ENCODE measurements at places on chromosomes 2 and 18.

DNA sequence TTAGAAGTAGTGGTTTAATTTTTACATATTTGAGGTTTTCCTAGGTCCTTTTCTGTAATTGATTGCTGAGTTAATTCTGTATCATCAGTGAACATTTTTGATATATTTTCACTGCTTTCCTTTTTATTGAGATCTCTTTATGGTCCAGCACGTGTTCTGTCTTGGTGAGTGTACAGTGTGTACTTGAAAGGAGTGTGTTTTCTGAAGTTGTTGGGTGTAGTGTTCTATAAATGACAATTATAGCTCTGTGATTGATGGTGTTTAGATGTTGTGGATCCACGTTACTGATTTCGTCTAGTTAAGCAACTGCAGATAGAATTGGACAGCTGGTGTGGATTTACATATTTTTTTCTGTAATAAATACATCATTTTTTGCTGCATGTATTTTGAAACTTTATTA lies 32.7 kb downstream of the AGFG1 start:
- DNase-seq: no peak

DNA sequence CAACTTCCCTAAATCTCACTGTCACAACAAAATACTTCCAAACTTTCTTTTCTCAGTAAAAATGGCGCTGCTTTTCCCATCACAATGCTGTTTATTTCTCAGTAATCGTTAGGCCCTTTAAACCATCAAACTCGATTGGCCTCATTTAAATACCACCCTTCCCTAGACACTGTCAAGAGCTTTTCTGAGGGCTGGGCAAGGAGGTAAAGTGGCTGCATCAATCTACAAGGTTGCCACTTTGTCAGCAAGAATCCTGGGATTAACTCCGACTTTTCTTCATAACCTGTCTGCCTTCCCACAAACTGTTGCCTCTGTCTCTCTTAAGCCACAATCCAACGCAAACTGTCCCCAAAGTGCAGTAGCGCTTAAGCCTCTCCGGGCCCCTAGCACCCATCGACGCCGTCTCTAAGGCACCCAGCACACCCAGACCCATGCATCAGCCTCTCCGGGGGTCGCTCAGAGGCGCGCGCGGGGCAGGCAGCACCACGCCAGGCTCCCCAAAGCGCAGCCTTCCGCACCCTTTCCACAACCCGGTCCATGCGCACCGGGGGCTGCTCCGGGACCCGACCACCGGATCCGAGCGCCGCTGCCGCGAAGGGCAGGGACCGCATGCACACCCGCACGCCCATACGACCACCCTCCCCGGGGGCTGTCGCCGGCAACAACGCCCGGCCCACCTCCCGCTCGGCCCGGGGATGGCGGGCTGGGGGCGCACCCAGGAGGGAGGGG lies 683 bp downstream of the MBOAT2 start:
- DNase-seq: no peak

GRCh38 chr2:26298638-26299393 lies 47.1 kb upstream of the SELENOI start:
- DNase-seq: peak; percentile 30

DNA sequence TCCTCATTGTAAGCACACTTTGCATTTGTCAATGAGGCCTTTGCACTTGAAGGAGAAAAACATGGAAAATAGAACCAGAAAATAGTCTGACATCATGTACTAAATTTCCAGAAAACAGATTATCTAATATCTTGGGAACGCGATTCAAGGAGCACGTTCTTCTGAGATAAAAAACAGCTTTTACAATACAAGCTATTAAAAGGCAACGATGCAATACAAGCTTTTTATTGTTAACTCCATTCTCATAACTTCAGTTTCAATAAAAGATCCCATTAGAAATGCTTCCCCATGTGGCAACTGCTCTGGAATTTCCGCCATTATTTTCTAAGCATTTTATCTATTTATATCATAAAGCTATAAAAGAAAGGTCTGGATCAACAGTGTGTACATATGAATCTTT lies 40.3 kb downstream of the NRXN1 start:
- DNase-seq: no peak

- DNase-seq: no peak
Measured at GRCh38 chr2:76316691-76317090, 606.0 kb upstream of the GCFC2 start.

GRCh38 chr2:74083750-74084149 lies 64.0 kb downstream of the BOLA3 start:
- no peak for DNase-seq

DNA sequence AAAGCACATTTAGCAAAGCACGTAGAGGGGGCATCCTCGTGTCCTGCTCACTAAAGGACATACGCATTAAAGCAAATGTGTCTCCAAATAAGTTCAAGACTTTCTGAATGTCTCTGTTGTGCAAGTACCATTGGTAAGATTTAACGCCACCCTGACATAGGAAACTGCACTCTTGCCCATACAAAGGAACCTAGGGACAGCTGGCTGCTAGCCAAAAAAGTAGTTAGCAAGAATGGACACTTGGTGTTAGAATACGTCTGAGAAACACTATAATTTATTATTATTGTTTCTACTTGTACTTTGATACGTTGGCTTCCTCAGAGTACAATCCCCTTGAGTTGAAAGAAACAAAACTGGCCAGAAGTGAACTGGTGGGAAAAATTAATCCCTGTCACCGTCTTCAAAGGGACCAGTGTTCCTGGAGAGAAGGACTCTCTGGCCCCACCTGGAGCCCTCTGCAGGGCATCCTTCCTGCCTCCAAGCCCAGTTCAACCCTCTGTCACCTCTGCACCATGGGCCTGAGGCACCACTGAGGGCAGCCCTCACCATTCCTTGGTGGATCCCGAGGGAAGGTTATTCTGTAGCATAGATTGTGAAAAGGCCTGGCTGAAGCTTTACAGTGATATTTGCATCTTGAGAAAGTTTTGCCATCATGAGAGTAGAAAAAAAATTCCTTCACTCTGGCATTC lies 51.4 kb upstream of the APCDD1 start:
- no peak for DNase-seq

- no peak for DNase-seq
Measured at GRCh38 chr2:102049756-102050443, 58.1 kb downstream of the IL1R2 start.

- no peak for DNase-seq
Measured at GRCh38 chr2:235343869-235344268, 150.0 kb upstream of the AGAP1 start.

DNA sequence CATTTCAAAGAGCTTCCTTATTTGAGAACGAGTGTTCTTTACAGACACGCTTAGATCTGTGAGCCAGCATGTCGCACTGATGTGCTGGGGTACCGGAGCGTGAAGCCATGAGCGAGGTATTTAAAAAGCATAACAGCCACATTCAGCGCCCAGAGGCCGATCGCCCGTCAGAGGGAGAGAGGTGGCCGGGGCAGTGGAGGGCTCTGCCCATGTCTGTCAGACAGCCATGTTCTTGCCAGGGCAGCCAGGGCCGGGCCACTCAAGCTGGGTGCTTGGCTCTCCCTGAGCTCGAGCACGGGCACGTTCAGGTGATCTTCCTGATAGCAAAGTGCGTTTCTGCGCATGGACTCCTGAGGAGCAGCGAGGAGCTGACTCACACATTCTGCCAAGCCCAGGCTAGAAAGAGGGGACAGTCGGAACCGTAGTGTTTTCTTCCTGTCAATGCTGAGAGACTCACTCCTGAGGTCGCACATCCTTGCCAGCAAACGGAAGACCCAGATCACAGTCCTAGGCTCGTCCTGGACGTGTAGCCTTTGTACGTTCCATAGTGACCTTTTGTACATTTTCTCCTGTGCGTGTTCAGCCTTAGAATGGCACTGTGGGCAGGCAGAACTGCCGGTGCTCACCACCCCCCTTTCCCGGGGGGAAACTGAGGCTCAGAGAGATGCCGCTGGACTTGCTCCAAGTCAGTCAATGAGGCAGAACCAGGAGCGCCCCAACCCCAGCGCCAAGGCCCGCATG lies 100.7 kb downstream of the NFATC1 start:
- no peak for DNase-seq

DNA sequence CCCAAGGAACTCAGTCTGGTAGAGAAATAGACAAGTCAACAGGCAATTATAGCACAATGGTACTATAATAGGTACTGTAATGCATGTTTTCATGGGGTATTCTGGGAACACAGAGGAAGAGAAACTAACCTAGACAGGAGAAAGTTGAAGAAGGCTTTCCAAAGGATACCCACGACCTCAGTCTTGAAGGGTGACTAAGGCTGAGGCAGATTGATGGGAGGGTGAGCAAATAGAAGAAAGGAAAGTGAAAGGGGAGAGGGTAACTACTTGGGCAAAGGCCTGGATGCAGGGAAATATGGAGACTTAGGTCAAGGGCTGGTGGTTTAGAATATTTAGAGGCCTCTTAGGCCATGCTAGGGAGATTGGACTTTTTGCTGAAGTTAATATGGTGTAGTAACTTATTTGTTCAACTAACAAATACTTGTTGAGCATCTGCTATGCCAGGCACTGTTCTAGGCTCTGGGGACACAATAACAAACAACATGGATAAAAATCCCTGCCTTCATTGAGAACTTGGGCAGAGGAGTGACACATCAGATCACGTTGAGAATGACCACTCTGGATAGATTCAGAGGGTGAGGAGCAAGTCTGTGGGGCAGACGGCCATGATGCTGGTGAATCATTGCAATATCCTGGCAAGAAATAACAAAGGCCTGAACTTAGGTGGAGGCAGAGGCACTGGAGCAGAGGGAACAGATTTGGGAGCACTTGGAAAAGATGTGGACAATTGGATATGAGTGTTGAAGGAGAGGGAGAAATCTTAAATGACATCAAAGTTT lies 56.4 kb downstream of the PLB1 start:
- no peak for DNase-seq

DNA sequence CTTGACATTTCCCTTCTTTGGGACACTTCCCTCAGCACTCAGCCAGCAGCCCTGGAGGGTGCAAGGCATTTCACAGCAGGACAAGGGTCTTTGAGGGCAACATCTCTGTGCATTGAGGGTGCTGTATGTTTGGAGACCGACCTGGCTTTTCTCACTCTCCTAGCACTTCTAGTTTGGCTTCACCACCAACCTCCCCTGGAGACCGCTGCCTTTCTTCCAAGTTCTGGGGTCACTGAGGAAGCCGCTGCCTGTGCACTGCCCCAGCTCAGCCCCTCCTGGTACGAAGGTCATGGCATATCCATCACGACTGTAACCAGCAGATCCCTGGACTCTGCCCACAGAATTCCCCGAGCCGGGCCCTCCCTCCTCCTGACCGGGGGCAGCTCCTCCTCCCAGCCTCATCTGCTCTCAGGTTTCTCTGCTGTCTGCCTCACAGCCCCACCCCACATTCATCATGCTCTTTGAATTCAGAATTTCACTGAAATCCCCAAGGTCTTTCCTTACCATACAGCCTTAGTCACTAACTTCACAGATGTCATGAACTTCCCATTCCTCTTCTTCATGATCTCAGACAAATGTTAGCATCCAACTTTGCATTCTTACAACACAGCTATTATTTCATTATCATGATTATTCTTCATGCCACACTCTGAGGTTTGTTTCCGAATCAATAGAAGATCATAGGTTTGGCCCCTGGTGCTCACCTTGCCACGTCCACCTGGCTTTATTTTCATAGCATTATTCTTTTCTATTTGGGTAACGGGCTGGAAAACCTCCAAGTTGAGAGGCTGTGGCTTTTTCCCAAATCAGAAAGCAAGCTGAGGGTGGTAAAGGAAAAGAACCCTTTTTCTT lies 113.0 kb upstream of the COPS8 start:
- no peak for DNase-seq

DNA sequence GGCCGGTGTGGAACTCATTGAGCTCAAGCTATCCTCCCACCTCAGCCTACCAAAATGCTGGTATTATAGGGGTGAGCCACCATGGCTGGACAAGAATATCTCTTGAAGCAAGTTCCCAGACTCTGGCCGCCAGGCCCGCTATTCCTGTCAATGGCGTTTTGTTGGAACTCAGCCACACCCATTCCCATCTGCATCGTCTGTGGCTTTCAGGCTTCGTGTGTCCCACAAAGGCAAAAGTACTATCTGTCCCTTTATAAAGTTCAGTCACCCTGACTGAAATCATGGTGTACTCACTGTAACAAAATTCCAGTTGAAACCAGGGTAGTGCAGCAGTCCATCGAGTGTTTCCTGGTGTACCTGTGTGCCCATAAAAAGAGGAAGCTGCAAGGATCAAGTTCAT lies 96.7 kb downstream of the SH3BP4 start:
- no peak for DNase-seq

- DNase-seq: no peak
Measured at GRCh38 chr2:39922679-39923405, 143.8 kb upstream of the THUMPD2 start.

- no peak for DNase-seq
Measured at GRCh38 chr18:24600076-24600654, 139.7 kb downstream of the HRH4 start.

GRCh38 chr18:56884511-56884910 lies 233.4 kb downstream of the WDR7 start:
- no peak for DNase-seq

- DNase-seq: no peak
Measured at GRCh38 chr2:33131111-33131510, 184.4 kb downstream of the LTBP1 start.

DNA sequence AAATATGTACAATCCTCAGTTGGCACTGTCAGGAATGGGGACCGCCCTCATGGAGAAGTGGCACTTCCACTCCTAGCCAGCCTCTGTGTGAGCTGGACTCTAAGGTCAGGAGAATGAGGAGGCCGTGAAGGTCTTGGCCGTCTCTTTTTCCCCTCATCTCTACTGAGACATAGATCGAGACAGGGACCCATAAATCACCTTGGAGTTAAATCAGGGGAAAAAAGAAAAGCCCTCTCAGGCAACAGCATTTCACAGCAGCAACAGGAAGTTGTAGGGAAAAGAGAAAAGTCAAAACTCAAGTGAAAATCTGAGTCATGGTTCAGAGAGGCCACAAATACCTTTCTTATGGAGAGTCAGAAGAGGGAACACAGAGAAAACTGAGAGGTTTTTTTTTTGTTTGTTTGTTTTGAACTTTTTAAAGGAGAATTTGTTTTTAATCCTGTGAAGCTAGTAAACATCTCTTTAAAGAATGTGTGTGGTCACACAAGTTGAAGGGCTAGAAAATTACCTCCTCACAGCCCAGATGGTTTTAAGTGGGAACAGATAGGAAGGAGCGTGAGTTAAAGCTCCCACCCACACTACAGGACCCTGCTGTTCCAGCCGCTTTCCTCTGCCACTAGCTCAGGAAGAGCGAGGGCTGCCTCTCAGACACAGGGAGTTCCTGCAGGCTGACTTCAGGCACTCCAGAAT lies 30.6 kb upstream of the CYP1B1 start:
- DNase-seq: no peak

Measured in activated CD4-positive, alpha-beta T cell treated with anti-CD3 and anti-CD28 coated beads, Interleukin-2, amount 50 U/mL, for 4 hours (primary cell).